Endothelial cell of umbilical vein (primary cell): ENCODE measurements at places on chromosomes 3 and 15. TPM values are rescaled to one million over a fixed set of nuclear protein-coding genes. Genes with fewer than 3 reads are reported as not detected.

Gene CFAP92
- total RNA-seq: 0.21 and 0.62 TPM in 2 replicates

DNA sequence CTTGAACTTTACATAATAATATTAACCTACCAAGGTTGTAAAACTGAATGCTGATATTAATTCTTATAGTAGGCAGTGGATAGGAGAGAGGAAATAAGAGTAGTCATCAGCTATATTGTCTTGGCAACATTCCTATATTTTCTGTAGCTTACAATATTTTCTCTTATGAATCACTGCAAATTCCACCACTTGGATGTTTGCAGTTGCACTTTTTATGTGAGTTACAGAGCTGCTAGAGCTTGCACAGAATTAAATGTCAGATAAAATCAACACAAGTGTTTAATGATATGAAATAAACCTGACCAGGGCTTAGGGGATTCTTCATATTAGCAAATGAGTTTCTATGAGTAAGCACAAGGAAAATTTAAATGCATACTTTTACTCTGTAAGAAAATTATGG, 1710.1 kb downstream of the SI start:
- H3K27me3 ChIP-seq: no peaks in the 10 kb centered on the region
- H3K27ac ChIP-seq: no peak overlapping the region
- DNase-seq: no peak
- no peaks in the 10 kb centered on the region for H3K4me1 ChIP-seq
- H3K4me3 ChIP-seq: no peak overlapping the region

DNA sequence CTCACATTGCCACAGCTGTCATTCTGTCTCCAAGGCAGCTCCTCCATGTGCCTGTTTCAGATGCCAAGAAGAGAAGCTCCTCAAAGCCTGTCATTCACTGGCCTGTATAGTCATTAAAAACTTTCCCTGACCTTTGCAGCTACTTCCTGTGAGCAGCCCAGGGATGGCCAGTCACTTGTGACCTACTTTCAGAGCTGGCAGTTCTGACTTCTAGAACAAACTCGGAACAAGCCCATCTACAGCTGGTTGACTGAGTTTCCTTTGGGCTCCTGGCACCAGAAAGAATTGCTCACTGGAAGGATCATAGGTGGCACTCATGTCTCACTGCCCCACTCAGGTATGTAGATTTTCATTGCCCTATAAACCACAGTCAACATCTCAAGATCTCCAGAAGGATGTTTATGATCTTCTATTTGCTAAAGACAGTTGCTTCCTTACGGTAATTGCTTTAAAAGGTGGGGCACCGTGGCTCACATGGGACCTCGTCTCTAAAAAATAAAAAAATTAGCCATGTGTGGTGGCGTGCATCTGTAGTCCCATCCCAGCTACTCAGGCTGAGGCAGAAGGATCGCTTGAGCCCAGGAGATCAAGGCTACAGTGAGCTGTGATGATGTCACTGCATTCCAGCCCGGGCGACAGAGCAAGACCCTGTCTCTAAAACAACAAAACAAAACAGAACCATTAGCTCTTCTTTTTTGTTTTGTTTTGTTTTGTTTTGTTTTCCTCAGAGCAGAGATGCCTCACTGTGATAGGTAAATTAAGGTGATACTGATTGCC, 11.2 kb upstream of the ATP13A3 start:
- H3K4me3 ChIP-seq: no peak overlapping the region
- no peak overlapping the region for H3K27ac ChIP-seq
- H3K36me3 ChIP-seq: no peaks in the 10 kb centered on the region
- H3K27me3 ChIP-seq: no peaks in the 10 kb centered on the region

GRCh38 chr3:184740509-184741258, 28.8 kb upstream of the MAGEF1 start:
- no peak overlapping the region for H3K27ac ChIP-seq
- H3K36me3 ChIP-seq: no peaks in the 10 kb centered on the region
- H3K4me3 ChIP-seq: no peak overlapping the region

Gene SLC22A14
- not detected in 2 replicates for total RNA-seq

GRCh38 chr3:48784426-48785120, 63.1 kb downstream of the PRKAR2A start:
- peaks cover 4% of the 10 kb centered on the region for H3K36me3 ChIP-seq
- no peaks in the 10 kb centered on the region for H3K4me1 ChIP-seq
- H3K27me3 ChIP-seq: no peaks in the 10 kb centered on the region
- H3K27ac ChIP-seq: no peak overlapping the region

DNA sequence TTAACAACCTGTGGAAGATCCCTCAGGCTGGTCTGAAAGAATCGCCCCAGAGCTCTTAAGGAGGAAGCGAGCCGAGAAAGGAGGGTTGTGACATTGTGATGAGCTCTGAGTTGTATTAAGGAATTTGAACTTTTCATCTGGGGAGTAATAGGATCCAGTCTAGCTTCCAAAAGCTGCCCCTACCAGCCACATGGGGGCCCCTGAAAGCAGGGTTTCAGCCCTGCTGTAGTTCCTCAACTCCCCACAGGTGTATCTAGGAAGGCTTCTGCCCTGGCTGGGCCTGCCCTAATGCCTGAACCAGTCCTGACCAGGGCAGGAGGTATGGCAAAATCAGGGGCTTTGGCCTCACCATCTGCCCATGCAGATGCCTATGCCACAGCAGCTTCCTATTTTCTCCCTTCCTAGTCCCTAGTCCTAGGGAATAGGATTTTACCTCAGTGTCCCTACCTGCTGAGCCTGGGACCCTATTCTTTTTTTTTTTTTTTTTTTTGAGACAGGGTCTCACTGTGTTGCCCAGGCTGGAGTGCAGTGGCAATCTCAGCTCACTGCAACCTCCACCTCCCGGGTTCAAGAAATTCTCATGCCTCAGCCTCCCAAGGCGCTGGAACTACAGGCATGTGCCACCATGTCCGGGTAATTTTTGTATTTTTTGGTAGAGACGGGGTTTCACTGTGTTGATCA, 5.0 kb upstream of the AP3S2 start:
- no peak overlapping the region for H3K4me3 ChIP-seq
- H3K27ac ChIP-seq: no peak overlapping the region
- H3K4me1 ChIP-seq: no peaks in the 10 kb centered on the region

Gene KLHL40
- not detected in 2 replicates for total RNA-seq

Gene CFAP100
- not detected in 2 replicates for total RNA-seq

DNA sequence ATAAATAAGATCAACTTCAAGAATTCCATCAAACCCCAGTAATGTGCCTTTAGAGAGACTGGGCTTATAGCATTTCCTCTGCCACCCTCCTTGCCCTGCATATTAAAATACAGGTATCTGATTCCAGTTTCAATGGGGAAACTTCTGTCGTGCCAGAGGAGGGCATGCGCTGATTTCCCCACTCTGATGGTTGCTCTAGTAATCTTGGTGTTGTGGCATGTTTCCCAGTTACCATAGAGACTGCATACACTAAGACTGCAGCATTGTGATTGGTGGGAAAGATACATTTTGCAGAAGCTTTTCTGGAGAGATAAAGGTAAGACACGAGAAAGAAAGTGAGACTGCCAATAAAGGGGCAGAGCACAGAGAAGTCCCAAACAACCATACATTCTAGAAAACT, 225.6 kb downstream of the TIGIT start:
- no peaks in the 10 kb centered on the region for H3K36me3 ChIP-seq
- no peak overlapping the region for H3K27ac ChIP-seq
- peak; percentile 49 for DNase-seq
- H3K4me3 ChIP-seq: no peak overlapping the region
- no peaks in the 10 kb centered on the region for H3K4me1 ChIP-seq
- H3K27me3 ChIP-seq: no peaks in the 10 kb centered on the region

Gene THPO
- not detected in 2 replicates for total RNA-seq

Gene OR5H14
- 0.05 TPM in 1 of 2 replicates, not detected in the other for total RNA-seq
